T-cell (primary cell): ENCODE measurements at places on chromosomes 16 and 17.
A peak's percentile ranks its signal among the peaks of the same experiment; 100 is the strongest.

- no peak overlapping the region for H3K27ac ChIP-seq
- H3K27me3 ChIP-seq, result no peaks in the 10 kb centered on the region
- H3K4me3 ChIP-seq, result no peak overlapping the region
- H3K36me3 ChIP-seq, result peaks cover 5% of the 10 kb centered on the region
- DNase-seq, result no peak
- no peaks in the 10 kb centered on the region for H3K4me1 ChIP-seq
These were observed 13.9 kb downstream of the NUP93 start for GRCh38 chr16:56743840-56744239.

DNA sequence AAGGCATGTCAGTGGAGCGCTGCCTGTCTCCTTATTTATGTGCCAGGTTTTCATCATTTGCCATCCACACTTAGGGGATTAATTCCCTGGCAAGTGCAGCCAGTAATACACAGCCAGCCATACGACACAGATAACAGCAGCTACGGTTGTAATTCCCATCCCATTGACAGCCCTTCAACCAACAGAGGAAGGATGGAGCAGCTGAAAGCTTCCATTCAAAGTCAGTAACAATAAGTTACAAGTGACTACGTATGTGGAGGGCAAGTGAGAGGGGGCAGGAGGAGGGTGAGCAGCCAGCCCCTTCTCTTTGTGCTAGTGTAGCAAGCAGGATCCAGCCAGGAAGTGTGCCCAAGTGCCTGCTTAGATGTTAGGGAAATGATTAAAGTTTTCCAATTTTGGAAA lies 53.8 kb upstream of the LYRM9 start:
- DNase-seq, result no peak
- no peaks in the 10 kb centered on the region for H3K36me3 ChIP-seq
- H3K27ac ChIP-seq, result no peak overlapping the region

DNA sequence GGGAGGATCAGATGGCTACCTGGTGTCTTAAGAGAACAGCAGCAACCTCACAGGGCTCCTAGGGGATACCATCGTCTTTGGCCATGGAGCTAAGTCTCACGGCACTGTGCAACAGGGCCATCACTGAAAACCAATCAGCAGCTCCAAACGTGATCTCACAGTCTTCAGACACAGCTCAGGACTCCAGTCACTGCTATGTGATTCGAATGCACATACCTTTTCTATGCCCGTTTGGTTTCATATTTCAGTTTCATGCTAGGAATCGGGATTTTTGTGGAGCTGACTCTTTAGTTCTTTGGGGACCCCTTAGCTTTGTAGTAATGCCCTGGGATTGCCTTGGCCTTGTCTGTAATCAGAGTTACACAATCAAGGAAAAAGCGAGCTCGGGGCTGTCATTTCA lies 162.8 kb upstream of the CDH11 start:
- H3K27ac ChIP-seq, result no peak overlapping the region
- no peak overlapping the region for H3K4me3 ChIP-seq

DNA sequence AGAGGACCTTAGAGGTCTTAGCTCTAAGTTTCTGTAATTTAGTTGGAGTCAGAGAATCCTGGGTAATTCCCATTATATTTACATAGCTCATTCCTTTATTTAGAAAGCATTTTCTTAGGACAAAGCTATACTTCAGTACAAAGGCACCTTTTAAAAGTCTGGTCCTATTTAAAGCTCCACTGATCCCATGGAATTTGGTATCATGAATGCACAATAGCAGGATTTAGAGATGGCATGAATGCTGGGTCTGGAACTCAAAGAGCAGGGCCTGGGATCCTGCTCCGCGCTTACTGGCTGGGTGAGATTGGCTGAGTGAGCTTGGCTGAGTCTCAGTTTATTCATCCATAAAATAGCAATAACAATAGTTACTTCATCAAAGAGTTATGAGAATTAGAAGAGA lies 4.8 kb downstream of the KRT23 start:
- no peak overlapping the region for H3K27ac ChIP-seq
- H3K4me1 ChIP-seq, result no peaks in the 10 kb centered on the region
- no peak for DNase-seq
- H3K36me3 ChIP-seq, result no peaks in the 10 kb centered on the region

GRCh38 chr17:30253312-30253711 lies 17.8 kb upstream of the SLC6A4 start:
- DNase-seq, result no peak
- H3K27me3 ChIP-seq, result no peaks in the 10 kb centered on the region
- peaks cover 13% of the 10 kb centered on the region for H3K36me3 ChIP-seq
- no peaks in the 10 kb centered on the region for H3K4me1 ChIP-seq
- no peak overlapping the region for H3K27ac ChIP-seq
- no peak overlapping the region for H3K4me3 ChIP-seq

GRCh38 chr17:16417896-16418684 lies 2.7 kb downstream of the TRPV2 start:
- no peaks in the 10 kb centered on the region for H3K27me3 ChIP-seq
- H3K4me3 ChIP-seq, result no peak overlapping the region
- peaks cover 50% of the 10 kb centered on the region for H3K36me3 ChIP-seq
- peaks cover 66% of the 10 kb centered on the region for H3K4me1 ChIP-seq
- H3K27ac ChIP-seq, result peak overlapping the region; percentile 16
- no peak for DNase-seq

DNA sequence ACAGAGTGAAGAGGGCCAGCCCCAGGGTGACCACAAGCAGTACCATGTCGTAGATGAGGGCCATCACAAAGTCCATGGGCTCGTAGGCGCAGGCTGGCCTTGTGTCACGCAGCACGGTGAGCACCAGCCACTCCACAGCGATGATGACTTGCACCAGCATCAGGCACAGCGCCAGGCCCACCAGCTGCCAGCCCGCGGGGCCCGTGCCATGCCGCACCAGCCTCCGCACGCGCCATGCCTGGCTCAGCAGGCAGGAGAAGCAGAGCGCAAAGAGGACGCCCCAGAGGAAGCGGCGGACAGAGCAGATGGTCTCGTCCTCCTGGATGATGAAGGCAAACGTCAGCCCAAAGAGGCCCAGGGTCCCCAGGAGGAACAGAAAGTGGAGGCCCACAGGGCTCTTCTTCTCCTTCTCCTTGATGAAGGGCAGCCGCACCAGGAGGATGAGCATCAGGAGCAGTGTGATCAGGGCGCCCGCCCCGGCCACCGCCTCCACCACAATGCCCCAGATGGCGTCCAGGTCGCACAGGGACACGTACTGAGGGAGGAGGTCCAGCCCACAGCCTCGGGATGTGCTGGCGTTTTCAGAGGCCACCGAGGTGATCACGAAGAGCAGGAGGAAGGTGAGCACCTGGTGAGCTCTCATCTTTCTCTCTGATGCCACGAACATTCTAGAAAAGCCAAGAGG lies 12.3 kb downstream of the GPRC5B start:
- peaks cover 4% of the 10 kb centered on the region for H3K27me3 ChIP-seq
- no peaks in the 10 kb centered on the region for H3K36me3 ChIP-seq
- DNase-seq, result no peak
- H3K27ac ChIP-seq, result no peak overlapping the region
- no peak overlapping the region for H3K4me3 ChIP-seq

DNA sequence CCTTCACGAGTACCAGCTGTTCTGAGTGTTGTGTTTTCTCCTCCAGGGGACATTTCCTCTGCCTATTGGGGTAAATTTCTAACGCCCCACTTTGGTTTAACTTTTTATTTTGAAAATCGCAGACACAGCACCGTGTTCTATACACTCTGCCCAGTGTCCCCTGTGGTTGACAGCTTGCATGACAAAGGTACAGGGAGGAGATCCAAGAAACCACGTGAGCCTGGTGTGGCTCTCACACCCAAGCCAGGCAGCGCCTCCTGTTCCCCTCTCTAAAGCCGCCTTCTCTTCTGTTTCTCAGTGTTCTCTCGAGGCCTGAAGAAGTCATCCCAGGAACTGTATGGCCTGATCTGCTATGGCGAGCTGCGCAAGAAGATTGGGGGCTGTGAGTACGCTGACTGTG lies 25.4 kb downstream of the CRAMP1 start:
- H3K4me1 ChIP-seq, result no peaks in the 10 kb centered on the region
- peaks cover 75% of the 10 kb centered on the region for H3K36me3 ChIP-seq
- H3K27ac ChIP-seq, result no peak overlapping the region
- no peak for DNase-seq

- peaks cover 69% of the 10 kb centered on the region for H3K27me3 ChIP-seq
- no peak for DNase-seq
- H3K36me3 ChIP-seq, result no peaks in the 10 kb centered on the region
- H3K27ac ChIP-seq, result no peak overlapping the region
- H3K4me1 ChIP-seq, result no peaks in the 10 kb centered on the region
- H3K4me3 ChIP-seq, result no peak overlapping the region
These were observed 19.3 kb upstream of the FOXF1 start for GRCh38 chr16:86490859-86491639.

DNA sequence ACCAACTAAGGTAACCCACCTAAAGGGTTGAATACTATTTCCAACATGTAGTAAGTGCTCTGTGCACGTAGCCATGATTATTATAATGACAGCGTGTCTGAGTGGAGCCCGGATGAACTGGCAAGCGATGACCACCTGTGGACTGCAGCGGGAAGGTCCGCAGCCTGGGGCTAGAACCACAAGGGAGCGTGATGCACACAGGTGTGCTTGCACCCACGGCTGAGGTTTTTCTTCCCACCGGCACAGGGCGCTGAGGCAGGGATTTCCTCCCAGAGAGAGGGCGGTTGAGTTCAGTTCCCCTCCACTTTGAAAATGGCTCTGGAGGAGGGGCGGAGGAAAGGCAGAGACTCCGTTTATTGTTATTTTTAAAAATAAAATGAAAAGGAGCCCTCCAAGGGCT lies 221.7 kb upstream of the HSBP1 start:
- no peaks in the 10 kb centered on the region for H3K4me1 ChIP-seq
- DNase-seq, result no peak
- no peaks in the 10 kb centered on the region for H3K27me3 ChIP-seq

DNA sequence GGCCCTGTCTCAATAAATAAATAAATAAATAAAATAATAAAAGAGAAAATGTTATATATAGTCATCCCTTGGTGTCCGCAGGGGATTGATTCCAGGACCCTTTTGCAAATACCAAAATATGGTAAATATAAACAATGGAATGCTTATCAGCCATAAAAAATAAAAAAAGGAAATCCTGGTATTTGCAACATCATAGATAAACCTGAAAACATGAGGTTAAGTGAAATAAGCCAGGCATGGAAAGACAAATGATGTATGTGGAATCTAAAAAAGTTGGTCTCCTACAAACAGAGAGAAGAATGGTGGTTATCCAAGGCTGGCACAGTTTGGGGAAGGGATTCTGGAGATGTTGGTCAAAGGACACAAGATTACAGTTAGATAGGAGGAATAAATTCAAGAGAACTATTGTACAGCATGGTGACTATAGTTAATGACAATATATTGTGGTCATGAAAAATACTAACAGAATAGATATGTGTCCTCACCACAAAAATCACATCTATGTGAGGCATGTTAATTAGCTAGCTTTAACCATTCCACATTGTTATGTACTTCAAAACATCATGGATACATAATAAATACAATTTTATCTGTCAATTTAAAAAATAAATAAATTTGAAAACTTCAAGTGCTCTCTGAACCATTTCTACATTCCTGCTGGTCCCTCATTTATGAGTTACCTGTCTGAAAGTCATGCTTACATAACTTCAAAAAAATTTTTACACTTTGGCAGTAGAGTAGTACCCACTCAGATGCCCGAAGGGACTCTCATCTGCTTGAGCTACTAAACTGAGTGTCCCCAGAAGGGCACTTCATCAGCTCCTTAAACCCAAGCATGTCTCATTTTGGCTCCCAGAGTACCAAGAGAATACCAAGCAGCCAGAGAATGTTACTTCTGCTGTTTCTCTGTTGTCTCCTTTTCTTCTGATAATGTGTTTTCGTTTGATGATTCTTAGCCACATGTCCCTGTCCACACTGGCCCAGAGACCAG lies 26.6 kb downstream of the N4BP1 start:
- H3K4me1 ChIP-seq, result no peaks in the 10 kb centered on the region
- DNase-seq, result no peak
- no peak overlapping the region for H3K4me3 ChIP-seq
- H3K27me3 ChIP-seq, result no peaks in the 10 kb centered on the region

- no peaks in the 10 kb centered on the region for H3K27me3 ChIP-seq
- H3K4me1 ChIP-seq, result no peaks in the 10 kb centered on the region
- no peak for DNase-seq
- no peaks in the 10 kb centered on the region for H3K36me3 ChIP-seq
These were observed 30.0 kb upstream of the ANKRD40CL start for GRCh38 chr17:50797135-50797810.

GRCh38 chr17:74752822-74753401 lies 4.5 kb downstream of the NHERF1 start:
- no peaks in the 10 kb centered on the region for H3K27me3 ChIP-seq
- H3K36me3 ChIP-seq, result peaks cover 33% of the 10 kb centered on the region
- no peak overlapping the region for H3K4me3 ChIP-seq
- H3K27ac ChIP-seq, result peak overlapping the region; percentile 60

DNA sequence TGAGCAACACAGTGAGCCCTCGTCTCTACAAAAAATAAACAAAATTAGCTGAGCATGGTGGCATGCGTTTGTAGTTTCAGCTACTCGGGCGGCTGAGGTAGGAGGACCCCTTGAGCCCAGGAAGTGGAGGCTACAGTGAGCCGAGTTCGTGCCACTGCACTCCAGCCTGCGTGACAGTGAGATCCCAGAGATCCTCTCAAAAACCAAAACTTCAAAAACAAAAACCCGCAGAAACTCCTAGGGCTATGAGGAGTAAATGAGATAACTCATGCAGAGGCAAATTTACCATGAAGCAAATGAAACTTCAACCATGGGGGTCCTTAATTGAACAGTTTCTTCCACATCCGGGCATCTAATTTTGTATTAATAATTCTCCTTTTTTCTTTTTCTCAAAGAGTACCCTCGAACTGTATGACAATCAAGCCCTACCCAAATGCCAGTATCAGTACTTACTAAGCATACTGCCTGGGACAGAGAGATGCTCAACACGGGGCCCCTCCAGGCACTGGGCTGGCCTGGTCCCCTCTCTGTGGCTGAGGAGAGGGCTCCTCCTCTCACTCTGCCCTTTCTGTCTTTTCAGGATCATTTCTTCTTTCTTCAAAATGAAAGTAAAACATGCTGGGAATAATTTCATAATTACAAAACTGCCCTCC lies 789 bp upstream of the PIPOX start:
- no peaks in the 10 kb centered on the region for H3K36me3 ChIP-seq
- no peak for DNase-seq
- H3K27me3 ChIP-seq, result no peaks in the 10 kb centered on the region
- H3K4me1 ChIP-seq, result no peaks in the 10 kb centered on the region

GRCh38 chr16:14527411-14528044 lies 102.5 kb downstream of the PARN start:
- DNase-seq, result no peak
- no peaks in the 10 kb centered on the region for H3K4me1 ChIP-seq
- no peaks in the 10 kb centered on the region for H3K27me3 ChIP-seq
- H3K36me3 ChIP-seq, result peaks cover 14% of the 10 kb centered on the region
- H3K4me3 ChIP-seq, result no peak overlapping the region

- no peak overlapping the region for H3K4me3 ChIP-seq
- no peak overlapping the region for H3K27ac ChIP-seq
- no peaks in the 10 kb centered on the region for H3K36me3 ChIP-seq
- H3K27me3 ChIP-seq, result no peaks in the 10 kb centered on the region
- H3K4me1 ChIP-seq, result peaks cover 18% of the 10 kb centered on the region
These were observed 1.4 kb upstream of the C1QTNF1 start for GRCh38 chr17:79022507-79022991.

- no peak overlapping the region for H3K4me3 ChIP-seq
- H3K36me3 ChIP-seq, result no peaks in the 10 kb centered on the region
- H3K27ac ChIP-seq, result no peak overlapping the region
- no peak for DNase-seq
These were observed 9.0 kb downstream of the KRTAP9-7 start for GRCh38 chr17:41284546-41284945.
